Bone marrow (tissue), 2 donors: ENCODE measurements at places on chromosomes 1 and 21.
A peak's percentile ranks its signal among the peaks of the same experiment; 100 is the strongest.

DNA sequence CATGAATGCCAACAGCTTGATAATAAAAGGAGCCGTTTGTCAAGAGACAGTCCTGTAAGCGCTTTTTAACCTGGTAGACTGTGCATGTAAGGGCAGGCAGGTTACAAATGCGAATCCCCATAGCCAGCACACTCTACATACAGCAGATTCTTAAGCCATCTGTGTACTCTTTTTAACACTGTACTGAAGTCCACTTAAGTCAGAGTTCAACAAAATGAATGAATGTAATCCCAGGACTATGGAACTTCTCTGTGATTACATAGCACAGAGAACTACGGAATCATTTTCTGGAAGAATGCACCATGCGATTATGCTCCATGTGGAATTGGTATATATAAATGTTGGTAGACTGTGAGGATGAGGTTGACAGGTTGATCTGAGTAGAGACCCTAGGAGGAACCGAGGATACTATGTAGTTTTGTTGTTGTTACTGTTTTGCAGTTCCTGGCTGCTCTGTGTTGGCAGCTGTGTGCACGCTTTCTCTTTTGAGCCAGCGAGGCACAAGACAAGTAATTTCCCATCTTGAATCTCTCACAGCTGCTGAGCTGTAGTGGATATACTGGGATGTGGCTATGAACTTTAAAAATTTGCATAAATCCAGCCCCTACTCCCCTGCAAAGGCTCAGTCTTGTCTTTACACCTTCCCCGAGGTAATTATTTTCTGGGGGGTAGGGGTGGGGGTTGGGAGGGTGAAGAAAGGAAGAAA, 21.9 kb downstream of the LRRC8D start:
- no peak for DNase-seq

- DNase-seq: no peak
Measured at GRCh38 chr1:54984131-54984842, 3.9 kb downstream of the TMEM61 start.

DNA sequence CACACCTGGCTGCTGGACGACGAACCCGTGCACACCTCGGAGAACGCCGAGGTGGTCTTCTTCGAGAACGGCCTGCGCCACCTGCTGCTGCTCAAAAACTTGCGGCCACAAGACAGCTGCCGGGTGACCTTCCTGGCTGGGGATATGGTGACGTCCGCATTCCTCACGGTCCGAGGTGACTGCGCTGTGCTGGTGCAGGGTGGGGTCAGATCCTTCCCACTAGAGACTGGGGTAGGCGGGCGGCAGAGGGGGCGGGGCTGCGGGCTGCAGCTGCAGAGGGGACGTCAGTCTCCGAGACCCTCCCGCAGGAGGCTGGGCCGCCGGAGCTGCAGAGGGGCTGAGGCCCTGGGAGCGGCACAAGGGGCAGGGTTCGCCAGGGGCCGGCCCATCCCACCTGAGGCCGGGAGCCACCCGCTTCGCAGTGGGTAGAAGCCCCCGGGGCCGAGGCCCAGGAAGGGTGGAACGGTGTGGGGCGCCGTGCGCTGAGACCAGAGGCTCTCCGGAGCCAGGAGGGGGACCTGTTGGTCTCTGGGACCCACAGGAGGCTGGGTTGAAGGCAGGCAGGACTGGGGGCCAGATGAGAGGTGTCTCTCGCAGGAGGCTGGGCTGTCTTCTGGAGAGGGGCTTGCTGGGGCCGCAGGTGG, 90.6 kb downstream of the TRIM11 start:
- no peak for DNase-seq

GRCh38 chr1:230365723-230366307, 60.3 kb downstream of the PGBD5 start:
- no peak for DNase-seq

DNA sequence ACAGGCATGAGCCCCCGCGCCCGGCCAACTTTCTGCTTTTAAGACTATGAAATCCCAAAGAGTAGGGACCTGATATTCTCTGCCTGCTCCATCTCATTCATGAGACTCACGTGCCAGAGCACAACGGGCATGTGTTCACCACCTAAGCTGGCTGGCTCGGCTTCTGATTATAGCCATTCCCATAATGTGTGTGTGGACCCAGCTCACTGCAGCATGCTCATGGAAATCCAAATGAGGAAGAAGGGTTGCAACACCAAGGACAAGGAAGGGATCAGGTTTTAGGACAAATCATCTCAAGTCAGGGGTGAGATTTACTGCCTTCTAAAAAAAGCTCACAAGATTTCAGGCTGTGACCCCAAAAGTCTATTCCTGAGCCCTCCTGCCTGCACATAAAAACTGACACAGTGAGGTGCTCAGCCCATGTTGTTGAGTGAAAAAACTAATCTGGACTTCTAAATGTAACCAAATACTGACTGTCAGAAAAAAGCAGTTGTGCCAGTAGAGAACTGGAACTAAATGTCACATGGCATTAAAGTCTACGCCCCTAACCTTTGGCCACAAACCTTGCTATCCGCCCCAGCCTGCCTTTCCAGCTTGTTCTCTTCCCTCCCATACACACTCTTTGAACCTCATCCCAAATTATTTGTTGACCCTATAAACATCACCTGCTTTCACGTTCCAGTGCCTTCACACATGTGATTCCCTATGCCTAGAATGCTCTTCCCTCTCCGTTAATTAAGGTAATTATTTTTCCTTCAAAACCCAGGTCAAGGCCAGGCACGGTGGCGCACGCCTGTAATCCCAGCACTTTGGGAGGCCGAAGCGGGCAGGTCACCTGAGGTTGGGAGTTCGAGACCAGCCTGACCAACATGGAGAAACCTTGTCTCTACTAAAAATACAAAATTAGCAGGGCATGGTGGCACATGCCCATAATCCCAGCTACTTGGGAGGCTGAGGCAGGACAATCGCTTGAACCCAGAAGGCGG, 9.1 kb upstream of the COA7 start:
- DNase-seq: no peak

DNA sequence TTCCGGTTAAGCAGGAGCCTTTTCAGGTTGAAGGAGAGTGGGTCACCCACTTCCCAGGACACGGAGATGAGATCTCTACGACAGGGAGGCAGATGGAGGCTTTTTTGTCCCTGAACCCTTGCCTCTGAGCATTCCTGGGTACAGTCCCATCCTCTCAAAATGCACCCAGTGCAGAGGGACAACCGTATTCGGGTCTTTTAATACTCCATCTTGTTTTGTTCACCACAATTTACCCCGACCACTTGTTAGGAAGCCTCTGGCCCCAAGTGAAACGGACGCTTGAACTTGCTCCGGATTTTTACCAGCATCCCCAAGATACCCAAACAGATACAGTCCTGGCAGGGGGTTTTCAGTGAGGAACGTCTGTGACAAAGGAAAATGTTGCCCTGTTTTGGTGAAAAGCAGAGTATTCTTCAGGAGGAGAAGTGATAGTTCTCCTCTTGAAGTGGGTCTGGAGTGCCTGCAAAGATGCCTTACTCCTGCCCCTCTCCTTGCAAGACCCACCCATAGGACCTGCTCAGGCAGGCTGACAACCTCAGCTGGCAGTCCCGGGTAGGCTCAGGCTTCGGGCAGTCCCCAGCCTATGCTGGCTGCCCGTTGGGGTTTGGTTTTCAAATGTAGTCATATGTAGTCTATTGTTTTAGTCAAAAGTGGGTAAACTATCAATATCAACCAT, 669 bp upstream of the ARL8A start:
- no peak for DNase-seq

GRCh38 chr1:37724575-37724974, 32.3 kb downstream of the CDCA8 start:
- DNase-seq: no peak

DNA sequence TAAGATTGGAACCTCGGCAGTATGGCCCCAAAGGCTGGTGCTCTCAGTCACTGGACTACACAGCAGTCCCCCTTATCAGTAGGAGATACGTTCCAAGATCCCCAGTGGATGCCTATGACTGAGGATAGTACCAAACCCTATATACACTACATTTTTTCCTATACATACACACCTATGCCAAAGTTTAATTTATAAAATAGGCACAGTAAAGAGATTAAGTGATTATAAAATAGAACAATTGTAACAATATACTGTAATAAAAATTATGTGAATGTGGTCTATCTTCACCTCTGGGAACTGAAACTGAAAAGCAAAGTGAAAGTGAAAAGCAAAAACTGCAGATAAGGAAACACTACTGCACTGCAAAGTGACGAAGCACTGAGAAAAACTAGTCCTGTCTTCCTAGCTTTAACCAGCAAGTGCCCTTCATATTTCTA, 96.8 kb downstream of the INTS7 start:
- no peak for DNase-seq

GRCh38 chr1:76961181-76961819, 94.0 kb downstream of the ST6GALNAC5 start:
- no peak for DNase-seq

GRCh38 chr1:48841966-48842365, 65.3 kb upstream of the BEND5 start:
- DNase-seq: no peak

- no peak for DNase-seq
Measured at GRCh38 chr1:29675481-29676263, 439.4 kb downstream of the PTPRU start.

- DNase-seq: no peak
Measured at GRCh38 chr1:172642970-172643369, 15.9 kb upstream of the FASLG start.

DNA sequence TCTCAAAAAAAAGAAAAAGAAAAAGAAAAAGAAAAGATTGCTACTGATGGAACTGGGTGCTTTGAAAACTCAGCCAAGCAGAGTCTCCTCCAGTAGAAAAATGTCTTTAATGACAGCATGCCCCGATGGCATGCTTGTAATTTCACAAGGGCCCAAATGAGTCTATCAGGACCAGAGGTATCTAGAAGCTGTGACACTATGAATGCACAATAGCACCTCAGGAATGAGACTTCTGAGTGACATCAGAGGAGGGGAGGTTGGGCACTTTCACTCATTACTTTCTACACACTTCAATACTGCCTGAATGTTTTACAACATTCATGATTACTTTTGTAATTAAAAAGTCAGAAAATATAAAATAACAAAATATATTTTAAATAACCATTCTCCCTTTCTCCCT, 15.1 kb upstream of the CD58 start:
- no peak for DNase-seq

- no peak for DNase-seq
Measured at GRCh38 chr1:84683508-84683907, 6.8 kb downstream of the SSX2IP start.

- DNase-seq: no peak
Measured at GRCh38 chr1:55131801-55132200, 83.4 kb downstream of the USP24 start.

DNA sequence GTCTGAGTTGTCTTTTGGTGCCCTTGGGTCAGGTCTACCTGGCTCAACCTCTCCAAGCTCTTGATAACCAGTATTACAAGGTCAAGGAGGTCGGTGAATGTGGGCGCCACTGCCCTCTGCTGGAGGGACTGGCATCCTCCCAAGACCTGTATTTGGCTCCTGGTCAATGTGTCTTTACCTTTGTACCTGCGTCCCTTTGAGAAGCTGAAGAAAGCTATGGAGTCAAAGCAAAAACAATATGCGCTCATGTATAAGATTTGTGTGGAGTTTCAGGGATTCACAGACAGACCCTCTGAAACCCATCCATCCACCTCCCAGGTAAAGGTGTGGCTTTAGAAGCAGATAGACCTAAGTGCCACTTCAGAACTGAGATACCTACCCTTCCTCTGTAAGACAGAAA, 61.8 kb upstream of the NBL1 start:
- DNase-seq: peak; percentile 23

DNA sequence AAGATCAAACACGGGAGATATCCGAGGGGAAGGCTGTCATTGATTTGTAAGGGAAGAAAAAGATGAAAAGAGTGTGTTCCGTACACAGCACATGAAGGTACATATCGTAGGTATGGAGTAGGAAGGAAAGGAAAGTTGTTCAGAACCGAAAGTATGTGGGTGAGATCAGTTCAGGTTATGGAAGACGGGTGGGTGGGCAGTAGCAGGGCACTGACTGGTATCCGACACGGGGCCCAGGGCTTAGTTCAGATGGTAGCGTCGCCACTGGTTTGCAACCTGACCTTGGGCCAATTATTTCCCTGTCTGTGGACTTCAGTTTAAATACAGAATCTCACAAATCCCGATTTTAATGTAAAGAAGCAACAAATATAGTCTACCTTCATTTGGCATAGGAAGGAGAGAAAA, 27.8 kb upstream of the A3GALT2 start:
- no peak for DNase-seq

DNA sequence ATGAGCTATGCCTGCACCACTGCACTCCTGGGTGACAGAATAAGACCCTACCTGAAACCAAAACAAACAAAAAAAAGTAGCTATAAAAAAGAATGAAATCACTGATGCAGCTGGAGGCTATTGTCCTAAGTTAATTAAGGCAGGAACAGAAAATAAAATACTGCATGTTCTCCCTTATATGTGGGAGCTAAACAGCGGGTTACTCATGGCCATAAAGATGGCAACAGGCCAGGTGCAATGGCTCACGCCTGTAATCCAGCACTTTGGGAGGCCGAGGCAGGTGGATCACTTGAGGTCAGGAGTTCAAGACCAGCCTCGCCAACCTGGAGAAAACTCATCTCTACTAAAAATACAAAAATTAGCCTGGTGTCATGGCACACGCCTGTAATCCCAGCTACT, 152.7 kb downstream of the PIK3R3 start:
- DNase-seq: no peak

DNA sequence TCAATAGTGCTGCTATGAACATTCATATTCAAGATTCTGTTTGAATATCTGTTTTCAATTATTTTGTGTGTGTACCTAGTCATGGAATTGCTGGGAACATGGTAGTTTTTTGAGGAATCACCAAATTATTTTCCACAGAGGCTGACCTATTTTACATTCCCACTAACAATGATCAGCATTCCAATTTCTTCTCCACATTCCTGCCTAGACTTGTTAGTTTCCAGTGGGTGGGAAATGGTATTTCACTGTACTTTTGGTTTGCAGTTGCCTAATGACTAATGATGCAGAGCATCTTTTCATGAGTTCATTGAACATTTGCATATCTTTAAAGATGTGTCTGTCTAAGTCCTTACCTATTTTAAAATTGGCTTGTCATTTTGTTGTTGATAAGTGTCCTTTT, 1182.6 kb upstream of the B3GALT2 start:
- DNase-seq: no peak

- peak; percentile 29 for DNase-seq
Measured at GRCh38 chr1:119631433-119632102, 16.5 kb downstream of the ZNF697 start.

- DNase-seq: no peak
Measured at GRCh38 chr1:217478450-217478849, 152.4 kb downstream of the GPATCH2 start.

DNA sequence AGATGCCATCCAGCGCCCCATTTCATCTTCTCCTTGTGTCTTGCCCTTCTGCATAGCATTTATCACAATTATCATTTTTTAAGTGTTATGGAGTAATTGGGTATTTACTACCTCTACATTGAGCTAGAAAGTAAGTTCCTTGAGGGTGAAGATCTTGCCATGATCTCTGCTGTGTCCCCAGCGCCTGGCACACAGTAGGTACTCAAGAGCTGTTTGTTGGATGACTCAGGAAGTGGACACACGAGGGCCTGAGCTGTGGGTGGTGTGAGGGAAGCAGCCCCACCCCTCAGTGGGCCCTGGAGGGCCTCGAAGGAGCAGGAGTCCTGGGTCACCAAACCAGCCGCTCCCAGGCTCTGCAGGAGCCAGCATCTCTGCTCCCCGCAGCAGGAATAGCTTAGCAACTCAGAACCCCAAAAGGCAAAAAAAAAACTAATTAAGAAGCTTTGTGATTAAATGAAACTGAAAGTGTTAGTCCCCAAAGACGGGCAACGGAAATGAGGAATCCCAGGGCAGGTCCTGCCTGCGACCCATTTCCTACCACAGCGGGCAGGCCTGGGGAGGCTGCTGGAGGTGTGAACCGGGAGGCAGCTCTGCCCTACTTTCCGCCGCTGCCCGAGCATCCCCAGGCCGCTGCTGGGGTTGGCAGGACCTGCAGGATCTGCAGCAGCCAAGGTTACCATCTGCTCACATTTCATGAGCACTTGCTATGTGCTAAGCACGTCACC, 87.7 kb downstream of the LACTBL1 start:
- DNase-seq: no peak
